ENCODE measurements at places on chromosomes 16 and 17.

GRCh38 chr17:48630009-48630924, 4.1 kb upstream of the HOXB9 start:
- no peak for DNase-seq

DNA sequence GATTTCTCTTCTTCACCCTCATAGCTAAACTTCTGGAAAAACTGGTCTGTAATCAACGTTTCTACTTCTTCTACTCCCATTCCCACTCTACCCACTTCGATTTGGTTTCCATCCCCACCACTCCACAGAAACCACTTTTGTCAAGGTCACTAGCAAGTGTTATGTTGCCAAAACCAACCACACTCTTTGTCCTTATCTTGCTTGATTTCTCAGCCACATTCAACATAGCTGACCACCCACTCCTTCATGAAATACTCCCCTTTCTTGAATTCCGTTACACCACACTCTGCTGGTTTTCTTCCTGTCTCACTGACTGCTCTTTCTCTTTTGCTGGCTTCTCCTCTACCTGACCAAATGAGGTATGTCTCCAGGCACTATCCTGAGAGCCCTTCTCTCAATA, 11.9 kb downstream of the IKZF3 start:
- DNase-seq = no peak

- DNase-seq = no peak
Observed at GRCh38 chr16:1125471-1125870, 27.4 kb upstream of the CACNA1H start.

DNA sequence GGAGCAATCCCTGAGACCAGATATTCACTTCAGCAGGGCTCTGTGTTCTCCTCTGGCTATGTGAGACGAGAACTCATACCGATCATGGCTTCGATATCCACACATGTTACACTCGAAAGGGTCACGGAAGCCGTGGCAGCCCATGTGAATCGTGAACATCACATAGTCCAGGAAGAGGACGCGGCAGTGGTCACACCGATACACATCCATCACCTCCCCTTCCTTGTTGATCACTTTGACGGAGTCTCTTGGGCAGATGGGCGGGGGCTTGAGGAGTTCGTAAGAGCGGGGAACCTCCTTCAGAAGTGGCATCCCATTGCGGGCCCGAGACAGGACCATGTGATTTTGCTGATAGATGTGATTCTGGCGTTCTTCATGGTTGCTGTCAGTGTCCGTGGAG, 28.0 kb downstream of the GRB7 start:
- DNase-seq = no peak

GRCh38 chr17:17382971-17383370, 79.8 kb downstream of the NT5M start:
- no peak for DNase-seq

- no peak for DNase-seq
Observed at GRCh38 chr17:76239538-76240274, 587 bp downstream of the RNF157 start.

- no peak for DNase-seq
Observed at GRCh38 chr17:45335721-45336120, 18.9 kb upstream of the MAP3K14 start.

- DNase-seq = no peak
Observed at GRCh38 chr16:75860326-75861053, 134.2 kb upstream of the CPHXL start.

DNA sequence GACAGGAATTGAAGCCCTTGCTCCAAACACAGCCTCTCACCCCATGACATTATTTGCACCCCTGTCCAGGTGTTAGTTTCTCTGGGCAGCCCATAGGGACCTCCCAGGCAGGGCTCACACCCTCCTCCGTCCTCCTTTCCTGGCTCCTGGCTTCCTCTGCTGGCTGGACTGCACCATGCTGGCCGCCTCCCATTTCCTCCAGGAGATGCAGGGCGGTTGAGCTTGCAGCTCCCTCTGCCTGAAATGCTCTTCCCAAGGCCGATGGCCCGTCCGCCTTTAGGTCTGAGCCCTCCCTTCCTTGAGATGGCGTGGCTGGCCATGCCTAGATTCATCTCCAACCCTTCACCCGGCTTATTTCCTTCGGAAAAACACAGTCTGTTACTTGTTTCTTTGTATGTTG, 334.8 kb downstream of the SNX29 start:
- DNase-seq = no peak

GRCh38 chr16:1666316-1666715, 11.8 kb upstream of the JPT2 start:
- DNase-seq = no peak

DNA sequence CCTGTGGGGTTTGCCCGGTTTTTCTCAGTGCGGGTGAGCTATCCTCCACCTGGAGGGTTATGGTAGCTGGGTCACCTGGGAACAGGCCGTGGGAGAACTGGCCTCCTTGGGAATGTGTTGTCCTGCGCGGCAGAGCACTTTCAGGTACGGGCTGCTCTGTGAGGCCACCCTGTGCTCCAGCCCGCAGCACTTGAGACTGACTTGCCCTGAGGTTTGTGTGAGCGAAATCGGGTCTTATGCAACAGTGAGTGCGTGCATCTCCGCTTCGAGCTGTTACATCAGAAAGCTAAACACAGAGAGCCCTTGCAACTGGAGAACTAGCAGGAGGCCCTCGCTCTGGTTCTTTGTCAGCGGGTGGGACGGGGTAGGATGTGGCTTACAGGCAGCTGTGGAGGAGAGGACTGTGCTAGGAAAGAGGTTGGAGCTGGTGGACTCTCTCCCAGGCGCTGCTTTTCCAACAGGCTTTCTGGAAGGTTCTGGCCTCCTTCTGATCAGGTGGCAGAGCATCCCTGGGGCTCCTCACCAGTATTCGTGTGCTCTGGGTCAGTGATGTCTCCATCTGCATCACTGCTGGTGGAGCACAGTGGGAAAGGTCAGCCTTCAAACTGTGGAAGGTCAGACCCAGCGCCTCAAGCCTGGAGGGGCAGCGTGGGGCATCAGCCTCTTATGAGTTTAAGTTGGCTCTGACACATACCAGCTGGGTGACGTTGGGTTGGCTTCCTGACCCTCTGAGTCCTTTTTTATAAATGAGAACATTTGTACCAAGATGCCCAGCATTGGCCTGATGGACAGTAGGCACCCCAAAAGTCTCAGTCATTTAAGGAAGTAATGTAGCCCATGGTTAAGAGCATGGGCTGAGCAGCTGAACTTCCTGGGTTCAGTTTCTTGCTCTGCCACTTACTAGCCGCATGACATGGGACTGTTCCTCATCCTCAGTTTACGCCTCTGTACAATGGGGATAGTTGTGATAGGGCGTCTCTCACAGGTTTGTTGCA, 76.3 kb downstream of the KSR1 start:
- no peak for DNase-seq

DNA sequence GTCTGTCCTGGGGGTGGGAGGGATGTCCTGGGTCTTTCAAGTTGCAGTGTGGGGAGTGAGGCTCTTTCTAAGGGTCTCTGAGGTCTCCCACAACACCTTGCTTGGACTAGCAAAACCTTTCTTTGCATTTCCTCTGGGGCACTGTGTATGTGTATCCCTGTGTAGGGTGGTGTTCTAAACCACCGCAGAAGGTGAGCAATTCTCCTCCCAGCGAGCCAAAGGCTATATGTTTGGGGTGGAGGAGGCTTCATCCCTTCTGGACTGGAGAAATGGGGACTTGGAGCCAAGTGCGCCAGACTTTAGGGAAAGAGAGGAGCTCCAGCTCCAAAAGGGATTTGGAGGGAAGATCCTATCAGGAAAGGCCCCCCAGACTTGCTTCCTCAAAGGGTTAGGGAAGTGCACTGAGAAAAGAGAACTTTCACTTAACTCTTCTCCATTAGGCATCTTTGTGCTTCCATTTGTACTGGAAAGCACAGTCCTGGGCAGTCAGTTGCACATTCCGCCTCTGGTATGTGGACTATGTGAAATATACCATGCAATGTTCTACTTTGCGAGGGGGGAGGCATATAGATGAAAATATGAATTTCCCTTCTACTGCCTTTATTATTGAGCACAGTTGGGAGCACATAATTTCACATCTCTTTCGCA, 18.9 kb upstream of the HOXB9 start:
- no peak for DNase-seq

GRCh38 chr16:69542974-69543373, 22.8 kb upstream of the NFAT5 start:
- DNase-seq = no peak

DNA sequence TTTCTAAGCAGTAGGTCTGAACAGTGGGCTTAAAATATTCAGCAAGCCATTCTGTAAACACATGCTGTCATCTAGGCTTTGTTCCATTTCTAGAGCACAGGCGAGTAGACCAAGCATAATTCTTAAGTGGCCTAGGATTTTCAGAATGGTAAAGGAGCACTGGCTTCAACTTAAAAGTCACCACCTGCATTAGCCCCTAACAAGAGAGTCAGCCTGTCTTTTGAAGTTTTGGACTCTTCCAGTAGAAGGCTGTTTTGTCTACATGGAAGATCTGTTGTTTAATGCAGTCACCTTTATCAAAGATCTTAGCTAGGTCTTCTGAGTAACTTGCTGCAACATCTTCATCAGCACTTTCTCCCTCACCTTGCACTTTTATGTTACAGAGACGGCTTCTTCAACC, 36.6 kb downstream of the TTC19 start:
- no peak for DNase-seq

GRCh38 chr16:71303938-71304337, 14.7 kb upstream of the CMTR2 start:
- DNase-seq = no peak
